PC-3 (cell line): ENCODE measurements at places on chromosomes 2 and 18. TPM values are rescaled to one million over a fixed set of nuclear protein-coding genes. Genes with fewer than 3 reads are reported as not detected.

RUFY4 gene
- total RNA-seq = not detected in 2 replicates

FAM161A gene
- 2.0 and 3.2 TPM in 2 replicates for total RNA-seq

FAM124B gene
- total RNA-seq = not detected in 2 replicates

SOWAHC gene
- 27.4 and 41.1 TPM in 2 replicates for total RNA-seq

MARCHF4 gene
- 1.9 and 3.7 TPM in 2 replicates for total RNA-seq

PARD6G gene
- total RNA-seq = 5.1 and 5.4 TPM in 2 replicates

OTOF gene
- total RNA-seq = not detected in 2 replicates

GKN2 gene
- 0.58 TPM in 1 of 2 replicates, not detected in the other for total RNA-seq

TEX44 gene
- not detected in 2 replicates for total RNA-seq

CPLX4 gene
- not detected in 2 replicates for total RNA-seq

PLGLB1 gene
- 0.62 and 2.9 TPM in 2 replicates for total RNA-seq

SERPINB3 gene
- total RNA-seq = 5.6 and 6.3 TPM in 2 replicates

TCF23 gene
- total RNA-seq = not detected in 2 replicates

GCG gene
- not detected in 2 replicates for total RNA-seq

HRH4 gene
- total RNA-seq = not detected in 2 replicates

FHL2 gene
- 118 and 125 TPM in 2 replicates for total RNA-seq

AMMECR1L gene
- 10.9 and 14.6 TPM in 2 replicates for total RNA-seq

LIPG gene
- 9.1 and 14.8 TPM in 2 replicates for total RNA-seq

AFF3 gene
- total RNA-seq = 0.04 and 0.06 TPM in 2 replicates

ACVR1 gene
- total RNA-seq = 6.7 and 9.0 TPM in 2 replicates

KIF1A gene
- 0.40 TPM in 1 of 2 replicates, not detected in the other for total RNA-seq

PROKR1 gene
- 0.12 and 0.26 TPM in 2 replicates for total RNA-seq

IL1RL1 gene
- 4.9 and 5.7 TPM in 2 replicates for total RNA-seq

DDX1 gene
- 57.4 and 62.6 TPM in 2 replicates for total RNA-seq

VAMP8 gene
- total RNA-seq = 141 and 142 TPM in 2 replicates

KRTCAP3 gene
- total RNA-seq = 0.22 TPM in 1 of 2 replicates, not detected in the other

CUL3 gene
- total RNA-seq = 50.4 and 54.9 TPM in 2 replicates

EMX1 gene
- total RNA-seq = not detected in 2 replicates

GGCX gene
- 34.8 and 46.7 TPM in 2 replicates for total RNA-seq

DSG1 gene
- total RNA-seq = not detected in 2 replicates

TPO gene
- total RNA-seq = not detected in 2 replicates

FSHR gene
- total RNA-seq = not detected in 2 replicates

CYP27C1 gene
- 0.36 and 1.2 TPM in 2 replicates for total RNA-seq

SERPINB4 gene
- 0.40 TPM in 1 of 2 replicates, not detected in the other for total RNA-seq

ARHGAP15 gene
- not detected in 2 replicates for total RNA-seq

APOB gene
- total RNA-seq = not detected in 2 replicates

CNDP1 gene
- total RNA-seq = not detected in 2 replicates

NCKAP5 gene
- total RNA-seq = 3.2 and 4.8 TPM in 2 replicates

MOCOS gene
- 5.1 TPM in 2 replicates for total RNA-seq

TUBA3E gene
- not detected in 2 replicates for total RNA-seq

FKBP7 gene
- 3.7 and 4.2 TPM in 2 replicates for total RNA-seq

IL1R2 gene
- 5.6 and 6.0 TPM in 2 replicates for total RNA-seq

CD8A gene
- total RNA-seq = 0.18 TPM in 1 of 2 replicates, not detected in the other

ABCG8 gene
- total RNA-seq = not detected in 2 replicates

MBOAT2 gene
- 26.8 and 30.7 TPM in 2 replicates for total RNA-seq

KIF3C gene
- total RNA-seq = 12.8 and 20.1 TPM in 2 replicates

ESPNL gene
- not detected in 2 replicates for total RNA-seq

NR4A2 gene
- total RNA-seq = 12.0 and 13.8 TPM in 2 replicates

C1QL2 gene
- total RNA-seq = not detected in 2 replicates

SIX3 gene
- 0.07 TPM in 1 of 2 replicates, not detected in the other for total RNA-seq

RHOB gene
- 88.5 and 108 TPM in 2 replicates for total RNA-seq

M1AP gene
- total RNA-seq = not detected in 2 replicates

ABCG5 gene
- not detected in 2 replicates for total RNA-seq

CHN1 gene
- 7.8 and 9.2 TPM in 2 replicates for total RNA-seq

RGPD3 gene
- 0.04 TPM in 1 of 2 replicates, not detected in the other for total RNA-seq

SRD5A2 gene
- total RNA-seq = 0.07 TPM in 1 of 2 replicates, not detected in the other

LOXHD1 gene
- not detected in 2 replicates for total RNA-seq

LRRTM4 gene
- total RNA-seq = not detected in 2 replicates

FOXD4L1 gene
- 0.33 TPM in 1 of 2 replicates, not detected in the other for total RNA-seq

MRO gene
- total RNA-seq = 0.55 TPM in 1 of 2 replicates, not detected in the other
